ENCODE measurements at places on chromosomes 11 and 22.
A peak's percentile ranks its signal among the peaks of the same experiment; 100 is the strongest.

- no peak for DNase-seq
Measured at GRCh38 chr11:14095882-14096281, 133.4 kb downstream of the SPON1 start.

- no peak for DNase-seq
Measured at GRCh38 chr11:26778000-26778757, 56.3 kb upstream of the SLC5A12 start.

DNA sequence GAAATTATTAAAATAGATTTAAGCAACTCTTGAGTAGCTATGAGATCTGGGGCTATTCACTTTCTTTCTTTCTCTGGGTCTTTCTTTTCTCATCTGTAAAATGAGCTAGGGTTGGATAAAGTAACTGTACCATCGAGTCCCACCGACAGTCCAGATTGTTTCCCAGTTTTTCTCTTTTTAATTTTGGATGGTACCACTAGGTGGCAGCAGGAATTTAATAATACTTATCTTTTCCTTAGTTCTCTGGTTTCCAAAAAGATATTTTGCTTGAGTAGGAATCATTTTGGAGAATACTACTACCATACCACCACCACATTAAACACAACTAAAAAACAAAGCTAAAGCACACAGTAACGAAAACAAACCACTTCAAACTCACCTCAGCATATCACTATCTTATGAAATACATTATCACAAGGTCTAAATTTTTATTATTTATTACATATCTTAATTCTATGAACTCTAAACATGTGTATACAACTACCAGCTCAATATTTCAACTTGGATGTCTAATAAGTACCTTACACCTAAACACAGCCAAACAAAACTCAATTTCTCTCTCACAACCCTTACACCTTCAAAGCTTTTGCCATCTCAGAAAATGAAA, 584.0 kb downstream of the KCNA4 start:
- DNase-seq: no peak

DNA sequence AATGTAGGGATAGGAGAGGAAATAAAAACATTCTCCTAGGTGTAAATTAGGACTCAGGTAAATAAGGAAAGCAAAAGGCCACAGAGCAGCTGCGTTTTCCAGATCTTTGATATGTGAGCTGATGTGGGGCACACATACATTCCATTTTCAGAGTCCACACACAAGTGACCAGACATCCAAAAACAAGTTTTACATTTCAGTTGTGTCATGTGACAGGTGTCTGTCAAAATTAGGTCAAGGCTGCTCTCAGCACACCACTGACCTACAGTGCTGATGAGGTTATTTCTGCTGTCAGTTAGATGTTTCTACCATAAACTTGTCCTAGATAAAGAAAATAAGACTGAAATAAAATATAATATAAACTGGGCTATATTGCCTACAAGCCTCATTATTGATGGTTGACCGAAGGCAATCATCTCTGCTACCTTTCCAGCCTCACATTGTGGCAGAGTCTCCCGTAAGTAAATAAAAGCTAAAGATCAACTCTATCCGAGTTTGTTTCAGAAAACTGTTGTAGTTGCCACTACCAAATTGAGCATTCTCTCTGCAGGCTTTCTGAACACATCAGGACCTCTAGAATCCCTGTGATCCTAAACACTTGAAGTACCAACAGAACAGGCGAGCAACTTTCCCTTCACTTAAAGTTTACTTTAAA, 7.9 kb downstream of the ARHGAP20 start:
- DNase-seq: no peak

DNA sequence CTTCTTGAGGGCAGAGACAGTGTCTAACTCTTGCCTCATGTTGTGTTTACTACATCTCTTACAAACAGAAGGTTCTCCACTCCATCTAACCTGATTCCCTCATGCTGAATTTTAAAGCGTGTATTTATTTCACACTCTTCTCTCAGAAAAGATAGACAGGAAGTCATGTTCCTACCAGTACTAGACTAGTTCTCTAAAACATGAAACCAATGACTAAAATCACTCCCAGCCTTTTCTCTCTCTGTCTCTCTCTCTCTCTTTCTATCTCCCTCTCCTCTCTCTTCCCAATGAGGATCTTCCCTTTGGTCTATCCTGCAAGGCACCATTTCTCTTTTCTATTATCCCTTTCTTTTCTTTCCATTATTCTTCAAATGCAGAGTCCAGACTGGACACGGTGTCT, 391.9 kb upstream of the CADM1 start:
- DNase-seq: no peak

DNA sequence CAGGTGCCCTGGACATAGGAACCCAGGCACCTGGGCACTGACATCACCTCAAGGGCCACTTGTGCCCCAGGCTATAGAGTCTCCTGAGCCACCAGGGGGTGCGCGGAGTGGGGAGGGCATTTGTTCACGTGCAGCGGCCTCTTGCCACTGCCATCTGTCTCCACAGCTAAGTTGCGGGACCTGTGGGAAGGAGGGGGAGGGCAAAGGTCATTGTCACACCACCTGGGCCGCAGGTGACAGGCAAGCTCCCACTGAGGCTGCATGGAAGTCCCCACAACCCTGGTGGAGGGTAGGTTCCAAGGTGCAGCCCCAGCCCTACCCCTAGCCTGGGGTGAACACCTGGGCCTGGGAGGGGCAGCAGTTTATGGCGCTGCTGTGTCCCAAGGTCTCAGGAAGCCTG, 79.5 kb downstream of the PIWIL3 start:
- no peak for DNase-seq

DNA sequence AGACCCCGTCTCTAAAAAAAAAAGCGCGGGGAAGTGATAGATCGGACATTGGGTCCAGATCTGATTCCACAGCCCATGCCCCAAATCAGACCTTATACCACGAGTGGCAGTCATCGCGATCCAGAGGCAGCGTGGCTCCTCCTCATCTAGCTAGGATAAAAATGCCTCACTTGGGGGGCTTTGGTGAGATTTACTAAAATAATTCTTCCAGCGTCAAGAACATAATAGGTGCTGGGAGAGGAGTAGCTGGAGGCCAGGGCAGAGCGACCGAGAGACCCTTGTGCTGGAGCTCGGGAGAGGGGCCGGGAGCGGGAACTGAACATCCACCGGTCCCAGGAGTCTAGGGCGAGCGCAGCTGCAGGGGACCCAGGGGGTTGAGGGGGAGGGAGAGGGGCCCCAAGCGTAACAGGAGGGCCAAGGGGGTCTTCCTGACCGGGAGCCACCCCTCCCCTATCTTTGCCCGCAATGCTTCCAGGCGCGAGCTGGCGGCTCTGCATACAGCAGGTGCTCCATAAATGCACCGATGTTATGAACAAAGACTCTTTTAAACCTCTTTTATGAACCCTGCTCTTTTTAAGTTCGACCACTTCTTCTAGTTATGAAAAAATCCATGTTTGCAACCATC, 823 bp upstream of the CPT1A start:
- DNase-seq: no peak

DNA sequence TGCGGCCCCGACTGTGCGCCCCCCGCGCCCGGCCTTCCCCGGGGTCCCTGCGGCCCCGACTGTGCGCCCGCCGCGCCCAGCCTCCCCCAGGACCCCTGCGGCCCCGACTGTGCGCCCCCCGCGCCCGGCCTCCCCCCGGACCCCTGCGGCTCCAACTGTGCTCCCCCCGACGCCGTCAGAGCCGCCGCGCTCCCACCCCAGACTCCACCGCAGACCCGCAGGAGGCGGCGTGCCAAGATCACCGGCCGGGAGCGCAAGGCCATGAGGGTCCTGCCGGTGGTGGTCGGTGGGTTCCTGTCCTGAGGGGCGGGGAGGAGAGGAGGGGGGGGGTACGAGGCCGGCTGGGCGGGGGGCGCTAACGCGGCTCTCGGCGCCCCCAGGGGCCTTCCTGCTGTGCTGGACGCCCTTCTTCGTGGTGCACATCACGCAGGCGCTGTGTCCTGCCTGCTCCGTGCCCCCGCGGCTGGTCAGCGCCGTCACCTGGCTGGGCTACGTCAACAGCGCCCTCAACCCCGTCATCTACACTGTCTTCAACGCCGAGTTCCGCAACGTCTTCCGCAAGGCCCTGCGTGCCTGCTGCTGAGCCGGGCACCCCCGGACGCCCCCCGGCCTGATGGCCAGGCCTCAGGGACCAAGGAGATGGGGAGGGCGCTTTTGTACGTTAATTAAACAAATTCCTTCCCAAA, 3.1 kb downstream of the DRD4 start:
- no peak for DNase-seq

GRCh38 chr22:17754233-17754925, 19.9 kb downstream of the BID start:
- peak; percentile 32 for DNase-seq

GRCh38 chr11:27171376-27171958, 130.9 kb downstream of the BBOX1 start:
- DNase-seq: no peak

GRCh38 chr11:20912065-20912821, 242.9 kb downstream of the NELL1 start:
- DNase-seq: no peak

DNA sequence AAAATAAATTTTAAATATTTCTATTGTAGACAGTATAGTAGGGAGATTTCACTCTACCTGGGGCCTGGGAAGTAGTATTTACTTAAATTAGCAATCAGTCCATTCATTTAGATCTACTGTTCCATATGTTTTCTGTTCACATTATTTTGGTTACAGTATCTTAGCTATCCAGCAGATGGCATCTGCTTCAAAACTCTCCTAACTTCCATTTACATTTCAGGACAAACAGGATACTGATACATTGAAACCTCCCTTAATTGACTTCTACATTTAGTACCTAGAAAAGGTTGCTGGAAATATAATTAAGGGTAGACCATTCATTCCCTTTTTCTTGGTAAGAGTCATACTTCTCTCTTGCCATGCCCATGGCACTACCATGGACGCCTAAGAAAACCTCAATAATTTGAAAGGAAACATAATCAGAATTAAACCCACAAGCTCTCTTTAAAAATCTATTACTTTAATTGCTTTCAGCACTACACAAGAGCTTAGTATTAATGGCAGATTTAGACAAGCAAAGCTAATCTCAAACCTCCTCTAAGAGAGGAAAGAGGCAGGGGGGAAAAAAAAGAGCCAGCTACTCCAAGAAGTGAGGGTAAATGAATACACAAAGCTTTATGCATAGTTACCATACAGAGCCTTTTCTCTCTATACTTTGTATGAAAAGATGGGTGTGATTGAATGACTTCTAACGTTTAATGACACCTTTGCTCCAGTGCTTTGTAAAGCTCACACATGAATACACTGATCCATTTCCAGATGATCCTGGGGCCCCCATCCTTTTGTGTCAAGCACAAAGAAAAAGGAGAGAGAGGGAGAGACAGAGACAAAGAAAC, 131.2 kb upstream of the MTMR2 start:
- no peak for DNase-seq

GRCh38 chr11:104926771-104927611, 28.7 kb upstream of the CASP12 start:
- DNase-seq: no peak

- no peak for DNase-seq
Measured at GRCh38 chr22:35749808-35750207, 32.1 kb downstream of the APOL5 start.

DNA sequence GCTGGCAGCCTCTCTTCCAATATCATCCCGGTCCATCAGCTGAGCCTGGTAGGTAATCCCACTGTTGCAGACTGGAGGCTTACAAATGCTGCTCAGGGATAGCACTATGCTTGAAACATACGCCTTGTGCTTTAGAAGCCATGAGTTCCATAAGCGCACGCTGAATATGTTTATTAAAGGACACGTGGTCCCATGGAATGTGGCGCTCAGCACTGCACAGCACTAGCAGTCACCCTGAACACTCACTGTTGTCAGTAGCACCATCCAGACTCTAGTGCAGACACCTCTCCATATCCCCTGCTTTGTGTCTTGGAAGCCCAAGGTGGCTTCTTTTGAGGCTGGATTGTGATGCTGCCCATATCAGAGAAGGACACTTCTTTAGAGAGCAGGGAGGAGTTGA, 120.9 kb downstream of the MAML2 start:
- no peak for DNase-seq

- no peak for DNase-seq
Measured at GRCh38 chr11:126597041-126597440, 241.6 kb downstream of the ST3GAL4 start.

DNA sequence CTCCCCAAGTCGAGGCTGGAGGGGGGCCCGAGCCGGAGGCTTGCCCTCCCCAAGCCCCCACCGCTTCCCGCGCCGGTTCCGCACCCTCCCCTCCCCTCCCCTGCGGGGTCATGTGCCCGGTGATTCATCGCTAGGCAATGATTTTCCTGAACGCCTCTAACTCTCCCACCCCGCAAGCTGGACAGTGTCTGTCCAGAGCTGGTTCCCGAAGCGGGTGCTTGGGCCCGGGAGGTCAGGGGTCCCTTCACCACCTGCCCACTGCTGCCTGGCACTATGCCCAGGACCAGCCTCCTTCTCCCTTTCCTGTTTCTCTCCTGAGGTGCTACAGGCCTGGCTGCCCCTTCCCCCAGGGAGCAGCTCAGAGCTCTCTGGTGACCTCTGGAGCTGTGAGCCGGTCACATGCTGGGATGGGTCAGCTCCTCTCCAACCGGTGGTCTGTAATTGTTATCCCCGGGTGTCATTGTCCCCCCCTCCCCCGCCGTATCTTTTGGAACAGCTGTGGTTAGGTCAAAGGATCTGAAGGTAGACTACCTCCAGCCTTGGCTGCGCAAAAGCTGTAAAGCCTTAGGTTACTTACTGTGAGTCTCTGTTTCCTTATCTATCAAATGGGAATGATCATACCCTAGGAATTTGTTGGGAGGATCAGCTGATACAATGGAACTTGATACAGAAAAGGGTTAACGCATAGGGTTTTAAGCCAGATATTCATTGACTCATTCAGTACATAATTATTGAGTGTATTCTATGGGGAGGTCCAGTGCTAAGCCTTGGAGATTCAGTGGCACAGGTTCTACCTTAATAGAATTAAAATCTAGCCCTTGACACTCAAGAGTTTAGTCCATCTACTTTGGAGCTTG, 753 bp downstream of the STX3 start:
- DNase-seq: no peak

GRCh38 chr22:35217527-35217926, 39.8 kb upstream of the HMGXB4 start:
- no peak for DNase-seq

DNA sequence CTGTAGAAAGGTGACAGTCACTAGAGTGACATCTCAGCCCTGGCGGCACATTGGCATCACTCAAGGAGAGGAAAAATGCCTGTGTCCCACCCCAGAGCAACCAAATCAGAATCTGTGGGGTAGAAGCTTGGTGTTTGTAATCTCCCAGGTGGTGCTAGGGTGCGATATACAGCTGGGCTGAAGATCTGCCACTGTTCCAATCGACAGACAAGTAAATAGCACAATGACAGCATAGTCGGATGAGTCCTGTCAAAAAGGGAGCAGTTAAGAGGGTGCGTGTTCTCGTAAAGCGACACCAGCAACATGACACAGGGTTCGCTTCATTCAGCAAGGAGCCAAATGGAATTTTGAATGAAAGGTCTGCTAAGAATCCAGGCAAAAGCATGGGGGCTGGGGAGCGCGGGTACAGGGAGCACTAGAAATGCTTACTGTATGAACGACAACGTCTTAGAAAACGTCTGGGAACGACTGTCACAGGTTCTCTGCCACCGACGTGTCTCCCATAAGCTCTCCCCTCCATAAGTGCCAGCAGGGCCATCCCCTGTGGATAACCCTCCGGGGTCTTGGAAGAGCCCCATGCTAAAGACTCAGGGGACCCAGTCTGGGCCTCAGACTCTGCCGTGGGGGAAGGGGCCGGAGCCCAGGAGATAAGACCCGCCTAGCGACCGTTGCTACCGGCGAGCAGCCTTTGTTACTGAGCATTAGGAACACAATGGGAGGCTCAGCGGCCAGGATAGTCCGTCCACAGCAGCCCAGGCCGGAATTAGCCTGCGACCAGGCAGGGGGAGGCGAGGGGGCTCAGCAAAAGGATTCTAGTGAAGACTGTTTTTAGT, 20.8 kb downstream of the ADA2 start:
- no peak for DNase-seq

GRCh38 chr22:48580481-48580970, 1247.1 kb downstream of the BRD1 start:
- no peak for DNase-seq
